Sigmoid colon (tissue), 7 donors: ENCODE measurements at places on chromosomes 4 and X. TPM values are rescaled to one million over a fixed set of nuclear protein-coding genes. Genes with fewer than 3 reads are reported as not detected.

DNA sequence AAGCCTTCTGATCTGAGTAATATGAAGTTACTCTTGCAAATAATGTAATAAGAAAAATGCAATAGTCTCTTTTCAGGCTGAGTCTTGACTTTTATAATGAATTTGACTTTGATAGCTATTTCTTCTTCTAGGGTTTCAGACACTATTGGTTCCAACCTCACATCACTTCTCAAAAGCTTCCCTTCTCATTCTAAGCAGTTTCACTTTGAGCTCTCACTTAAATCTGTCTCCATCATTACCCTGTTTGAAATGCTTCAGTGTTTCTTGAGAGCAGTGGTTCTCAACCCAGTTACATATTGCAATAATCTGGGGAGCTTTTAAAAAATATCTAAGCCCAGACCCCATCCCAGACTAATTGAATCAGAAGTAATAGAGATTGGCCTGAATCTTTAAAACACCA lies 40.5 kb upstream of the BMP2K start:
- DNase-seq = no peak
- H3K36me3 ChIP-seq = no peaks in the 10 kb centered on the region
- H3K4me3 ChIP-seq = no peak overlapping the region
- H3K27ac ChIP-seq = no peak overlapping the region

- no peaks in the 10 kb centered on the region for H3K36me3 ChIP-seq
- no peak for DNase-seq
- no peaks in the 10 kb centered on the region for H3K4me1 ChIP-seq
These were observed 291.2 kb upstream of the PPARGC1A start for GRCh38 chr4:24181005-24181404.

- no peak for DNase-seq
- no peak overlapping the region for H3K27ac ChIP-seq
- H3K4me1 ChIP-seq = no peaks in the 10 kb centered on the region
- no peaks in the 10 kb centered on the region for H3K27me3 ChIP-seq
- no peaks in the 10 kb centered on the region for H3K36me3 ChIP-seq
These were observed 95.0 kb downstream of the BANK1 start for GRCh38 chr4:101885574-101885973.

DNA sequence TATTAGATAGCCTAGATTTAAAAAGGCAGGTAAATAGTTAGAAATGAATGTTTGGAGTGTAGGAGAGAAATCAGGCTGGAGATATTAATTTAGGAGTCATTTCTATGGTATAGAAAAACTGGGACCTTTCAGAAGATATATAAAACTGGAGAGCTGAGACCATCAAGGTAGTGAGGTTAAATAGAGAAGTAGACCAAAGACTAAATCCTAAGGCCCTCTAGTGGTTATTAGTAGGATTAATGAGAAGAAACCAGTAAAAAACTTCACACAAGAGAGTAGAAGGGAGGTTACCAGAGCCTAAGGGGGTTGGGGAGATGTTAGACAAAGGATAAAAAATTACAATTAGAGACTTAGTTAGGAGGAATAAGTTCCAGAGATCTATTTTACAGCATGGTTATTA lies 351.0 kb upstream of the SPANXN1 start:
- no peak for DNase-seq
- H3K27ac ChIP-seq = no peak overlapping the region
- H3K27me3 ChIP-seq = no peaks in the 10 kb centered on the region

- no peak for DNase-seq
- no peaks in the 10 kb centered on the region for H3K36me3 ChIP-seq
- no peak overlapping the region for H3K27ac ChIP-seq
These were observed 713 bp upstream of the GATA1 start for GRCh38 chrX:48785540-48786214.

DNA sequence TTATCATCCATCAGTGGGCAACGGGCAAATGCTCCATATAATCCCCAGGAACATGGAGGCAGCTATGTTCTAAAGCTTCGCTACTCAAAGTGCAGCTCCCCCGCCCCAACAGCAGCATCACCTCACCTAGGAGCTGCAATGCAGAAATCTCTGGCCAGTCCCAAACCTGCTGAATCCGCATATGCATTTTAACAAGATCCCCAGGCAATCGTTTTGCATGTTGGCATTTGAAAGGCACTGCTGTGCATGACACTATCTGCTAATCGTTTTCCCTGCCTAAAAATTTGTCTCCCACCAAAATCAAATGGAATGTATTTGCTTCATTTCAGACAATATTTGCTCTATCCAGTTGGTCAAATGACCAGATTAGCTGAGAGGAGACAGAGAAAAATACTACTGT lies 15.2 kb downstream of the ADGRG2 start:
- DNase-seq = no peak
- no peaks in the 10 kb centered on the region for H3K4me1 ChIP-seq
- no peak overlapping the region for H3K4me3 ChIP-seq
- no peaks in the 10 kb centered on the region for H3K27me3 ChIP-seq

GRCh38 chrX:153381684-153382532 lies 19.2 kb downstream of the PNMA6E start:
- no peaks in the 10 kb centered on the region for H3K27me3 ChIP-seq
- no peaks in the 10 kb centered on the region for H3K36me3 ChIP-seq
- H3K27ac ChIP-seq = no peak overlapping the region

DNA sequence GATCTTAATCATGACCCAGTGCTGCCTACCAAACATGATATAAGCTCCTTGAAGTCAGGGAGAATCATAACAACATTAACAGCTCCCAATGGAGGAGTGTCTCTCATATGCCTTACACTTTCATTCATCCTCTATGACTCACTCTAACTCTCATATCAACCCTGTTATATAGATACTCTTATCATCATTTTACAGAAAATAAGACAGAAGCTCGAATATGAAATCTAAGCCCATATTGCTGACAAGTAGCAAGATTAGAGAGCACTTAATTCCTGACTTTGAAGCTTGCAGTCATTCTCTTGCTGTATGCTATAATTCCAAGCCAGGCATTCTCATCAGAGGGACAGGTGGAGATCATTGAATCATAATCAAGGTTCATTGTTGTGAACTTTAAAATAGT lies 476.7 kb upstream of the ATOH1 start:
- no peak overlapping the region for H3K27ac ChIP-seq
- no peaks in the 10 kb centered on the region for H3K27me3 ChIP-seq
- no peaks in the 10 kb centered on the region for H3K36me3 ChIP-seq
- no peak for DNase-seq

- H3K4me1 ChIP-seq = peaks cover 29% of the 10 kb centered on the region
- no peak overlapping the region for H3K4me3 ChIP-seq
- DNase-seq = no peak
- H3K27ac ChIP-seq = no peak overlapping the region
- no peaks in the 10 kb centered on the region for H3K27me3 ChIP-seq
These were observed 33.6 kb downstream of the KDM6A start for GRCh38 chrX:44906542-44906941.

DNA sequence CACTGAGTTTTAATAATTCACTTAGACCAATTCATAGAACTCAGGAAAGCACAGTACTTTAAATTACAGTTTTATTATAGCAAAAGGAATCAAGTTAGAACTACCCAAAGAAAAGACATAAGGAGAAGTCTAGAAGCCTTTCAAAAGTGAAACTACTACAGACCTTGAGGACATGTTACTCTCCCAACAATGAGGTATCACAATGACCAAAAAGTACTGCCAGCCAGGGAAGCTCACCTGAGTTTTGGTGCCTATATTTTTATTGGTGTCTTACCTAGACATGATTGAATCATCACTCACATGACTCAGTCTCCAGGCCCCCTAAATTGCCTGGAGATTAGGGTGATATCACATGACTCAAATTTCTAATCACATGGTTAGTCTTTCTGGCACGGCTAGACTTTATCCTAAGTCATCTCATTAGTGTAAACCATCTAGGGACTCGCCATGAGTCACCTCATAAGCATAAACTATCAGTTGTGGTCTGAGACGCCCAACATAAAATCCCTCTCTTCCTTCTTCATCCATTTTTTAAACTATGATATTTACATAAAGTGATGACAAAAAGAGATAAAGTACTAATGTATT lies 372.3 kb downstream of the TMA16 start:
- H3K4me1 ChIP-seq = no peaks in the 10 kb centered on the region
- no peak overlapping the region for H3K27ac ChIP-seq
- no peak overlapping the region for H3K4me3 ChIP-seq
- H3K27me3 ChIP-seq = no peaks in the 10 kb centered on the region
- DNase-seq = no peak
- H3K36me3 ChIP-seq = no peaks in the 10 kb centered on the region

GRCh38 chr4:140743194-140743931 lies 12.8 kb downstream of the TBC1D9 start:
- no peak overlapping the region for H3K4me3 ChIP-seq
- H3K4me1 ChIP-seq = no peaks in the 10 kb centered on the region
- H3K27me3 ChIP-seq = no peaks in the 10 kb centered on the region
- H3K36me3 ChIP-seq = no peaks in the 10 kb centered on the region
- no peak overlapping the region for H3K27ac ChIP-seq
- no peak for DNase-seq

DNA sequence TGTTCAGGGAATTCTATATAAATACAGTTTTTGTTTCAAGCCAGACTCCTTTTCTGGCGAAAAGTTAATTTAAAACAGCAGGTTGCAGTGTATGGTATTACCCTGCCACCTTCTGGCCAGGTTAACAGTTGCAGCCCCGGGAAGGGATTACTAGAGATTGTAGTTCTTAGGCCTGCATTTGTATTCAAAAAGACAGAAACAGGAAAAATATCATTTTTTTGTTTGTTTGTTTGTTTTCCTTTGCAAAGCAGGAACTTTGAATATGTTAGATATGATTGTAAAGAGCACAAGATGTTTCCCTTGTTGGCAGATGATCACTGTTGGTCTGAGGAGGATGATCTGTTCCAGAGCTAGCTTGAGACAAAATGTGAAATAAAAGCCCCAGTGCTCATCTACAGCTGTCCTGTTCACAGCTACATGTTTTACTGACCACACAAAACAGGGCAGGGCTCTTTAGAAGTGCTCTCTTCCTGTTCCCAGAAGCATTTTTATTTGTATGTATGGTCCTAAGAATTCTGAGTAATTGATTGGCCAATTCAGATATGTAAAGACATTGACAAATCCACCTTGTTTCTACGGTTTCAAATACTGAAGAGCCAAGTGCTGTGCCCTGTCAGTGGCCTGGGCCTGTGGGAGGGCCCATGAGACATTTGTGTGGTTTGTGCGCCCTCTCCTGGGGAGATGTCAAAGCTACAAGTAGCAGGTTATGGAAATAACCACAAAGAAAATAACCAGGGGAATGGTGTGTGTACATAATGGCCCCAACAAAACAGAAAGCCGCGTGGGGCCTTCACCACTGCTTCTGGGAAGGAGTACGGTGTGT lies 57.9 kb downstream of the CLDN22 start:
- peak overlapping the region; percentile 71 for H3K27ac ChIP-seq
- peak; percentile 89 for DNase-seq
- peaks cover 11% of the 10 kb centered on the region for H3K4me1 ChIP-seq
- peaks cover 9% of the 10 kb centered on the region for H3K36me3 ChIP-seq
- no peaks in the 10 kb centered on the region for H3K27me3 ChIP-seq

DNA sequence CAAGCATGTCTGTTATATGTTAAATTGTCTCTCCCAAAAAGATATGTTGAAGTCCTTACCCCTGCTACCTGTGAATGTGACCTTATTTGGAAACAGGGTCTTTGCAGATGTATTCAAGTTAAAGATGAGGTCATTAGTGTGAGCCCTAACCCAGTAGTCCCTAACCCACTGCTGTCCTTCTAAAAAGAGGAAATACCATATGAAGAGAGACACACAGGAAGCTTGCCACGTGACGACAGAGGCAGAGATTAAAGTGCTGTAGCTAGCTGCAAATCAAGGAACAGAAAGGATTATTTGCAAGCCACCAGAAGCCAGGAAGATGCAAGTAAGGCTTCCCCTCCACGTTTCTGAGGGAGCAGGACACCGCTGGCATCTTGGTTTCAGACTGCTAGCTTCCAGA lies 150.1 kb downstream of the HNRNPD start:
- H3K27me3 ChIP-seq = no peaks in the 10 kb centered on the region
- H3K4me1 ChIP-seq = no peaks in the 10 kb centered on the region
- no peak overlapping the region for H3K4me3 ChIP-seq
- no peaks in the 10 kb centered on the region for H3K36me3 ChIP-seq
- DNase-seq = peak; percentile 67

GRCh38 chr4:179165000-179165738 lies 1722.9 kb upstream of the AGA start:
- H3K36me3 ChIP-seq = no peaks in the 10 kb centered on the region
- no peaks in the 10 kb centered on the region for H3K27me3 ChIP-seq
- H3K27ac ChIP-seq = no peak overlapping the region
- H3K4me1 ChIP-seq = no peaks in the 10 kb centered on the region
- H3K4me3 ChIP-seq = no peak overlapping the region

DNA sequence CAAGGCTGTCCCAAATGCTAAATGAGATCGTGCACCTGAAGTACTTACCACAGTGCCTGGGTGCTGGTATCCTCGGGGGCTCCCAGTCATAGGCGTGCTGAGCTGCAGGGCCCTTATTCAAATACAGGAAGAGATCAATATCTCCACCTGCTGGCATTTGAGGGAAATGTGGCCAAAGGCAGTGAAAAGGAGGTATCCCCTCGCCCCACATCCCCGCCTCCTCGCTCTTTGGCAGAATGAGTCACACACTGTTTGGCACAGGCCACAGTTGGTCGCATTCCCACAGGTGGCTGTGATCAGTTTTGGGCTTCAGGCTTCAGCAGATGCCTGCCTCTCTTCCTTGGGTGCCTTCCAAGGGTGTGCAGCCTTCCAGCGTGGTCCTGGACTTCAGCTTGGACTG lies 28.4 kb downstream of the ZNF185 start:
- DNase-seq = no peak
- H3K36me3 ChIP-seq = no peaks in the 10 kb centered on the region
- peaks cover 4% of the 10 kb centered on the region for H3K4me1 ChIP-seq
- H3K27ac ChIP-seq = no peak overlapping the region
- H3K27me3 ChIP-seq = no peaks in the 10 kb centered on the region
- no peak overlapping the region for H3K4me3 ChIP-seq

DNA sequence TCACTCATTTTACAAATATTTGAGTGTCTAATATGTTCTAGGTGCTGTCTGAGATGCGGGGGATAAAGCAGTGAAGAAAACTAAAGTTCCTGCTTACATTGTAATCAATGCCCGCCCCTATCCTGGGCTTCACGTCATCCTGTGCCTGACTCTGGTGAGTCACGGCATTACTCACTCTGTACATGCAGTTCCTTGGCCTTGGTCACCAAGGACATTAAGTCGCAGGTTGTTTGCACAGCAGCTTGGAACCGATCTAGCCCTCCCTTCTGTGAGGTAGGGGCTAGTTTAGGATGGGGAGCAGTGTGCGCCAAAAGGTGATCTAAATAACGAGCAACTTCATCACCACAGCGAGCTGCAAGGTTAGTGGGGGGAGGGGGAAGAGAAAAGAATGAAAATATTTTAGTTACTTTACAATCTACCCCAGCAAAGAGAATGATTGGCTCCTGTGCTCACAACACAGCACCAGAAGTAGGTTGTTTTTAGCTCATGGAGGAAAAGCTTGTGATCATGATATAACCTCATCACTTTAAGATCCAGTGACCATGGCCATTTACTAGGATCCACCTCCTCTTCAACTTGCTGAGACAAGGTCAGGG lies 48.0 kb upstream of the HDAC8 start:
- no peaks in the 10 kb centered on the region for H3K36me3 ChIP-seq
- no peaks in the 10 kb centered on the region for H3K4me1 ChIP-seq
- H3K27ac ChIP-seq = no peak overlapping the region
- H3K27me3 ChIP-seq = no peaks in the 10 kb centered on the region
- DNase-seq = peak; percentile 63
- H3K4me3 ChIP-seq = no peak overlapping the region

Gene CXCL8
- total RNA-seq = not detected

Gene HSFX2
- total RNA-seq = not detected

Gene MAGEC2
- total RNA-seq = not detected

Gene RPS6KA6
- 3.2 TPM for total RNA-seq

Gene ALB
- not detected for total RNA-seq

Gene PLXNB3
- 9.2 TPM for total RNA-seq
